ENCODE measurements at places on chromosomes 6 and 20.

DNA sequence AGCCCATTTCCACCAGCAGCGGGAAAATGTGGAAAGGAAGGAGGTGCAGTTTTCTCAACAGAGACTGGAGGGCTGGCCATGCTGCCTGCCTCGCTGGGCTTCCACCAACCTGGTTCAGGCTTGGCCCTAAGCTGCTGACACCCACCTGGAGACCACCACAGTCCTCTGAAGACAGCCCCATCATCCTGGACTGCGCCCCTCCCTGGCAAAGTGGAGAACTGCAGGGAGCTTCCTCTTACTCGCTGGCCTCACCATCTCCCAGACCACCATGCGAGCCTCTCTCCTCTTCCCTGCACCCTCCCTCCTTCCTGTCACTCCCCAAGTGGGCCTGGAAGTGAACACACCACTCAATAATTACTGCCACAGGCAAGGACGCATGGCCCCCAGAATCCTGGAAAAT lies 71.5 kb downstream of the PSMG4 start:
- no peak for DNase-seq

DNA sequence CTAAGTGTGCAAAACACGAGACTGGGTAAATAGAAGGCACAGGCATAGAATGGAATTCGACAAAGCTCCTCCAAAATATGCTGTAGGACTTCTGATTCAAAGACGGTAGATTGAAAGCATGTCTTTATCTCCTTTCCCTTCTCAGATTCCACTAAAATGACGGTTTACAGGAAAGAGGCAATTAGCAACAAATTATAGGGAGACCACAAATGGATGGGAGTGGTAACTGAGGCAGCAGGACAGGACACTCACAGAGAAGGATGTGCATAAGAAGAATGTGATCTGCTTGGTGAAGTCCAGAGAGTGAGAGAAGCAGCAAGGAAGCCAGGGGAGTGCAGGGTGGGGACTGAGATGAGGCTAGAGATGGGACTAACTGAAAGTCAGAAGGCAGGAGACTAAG lies 113.4 kb upstream of the MRPS10 start:
- no peak for DNase-seq

DNA sequence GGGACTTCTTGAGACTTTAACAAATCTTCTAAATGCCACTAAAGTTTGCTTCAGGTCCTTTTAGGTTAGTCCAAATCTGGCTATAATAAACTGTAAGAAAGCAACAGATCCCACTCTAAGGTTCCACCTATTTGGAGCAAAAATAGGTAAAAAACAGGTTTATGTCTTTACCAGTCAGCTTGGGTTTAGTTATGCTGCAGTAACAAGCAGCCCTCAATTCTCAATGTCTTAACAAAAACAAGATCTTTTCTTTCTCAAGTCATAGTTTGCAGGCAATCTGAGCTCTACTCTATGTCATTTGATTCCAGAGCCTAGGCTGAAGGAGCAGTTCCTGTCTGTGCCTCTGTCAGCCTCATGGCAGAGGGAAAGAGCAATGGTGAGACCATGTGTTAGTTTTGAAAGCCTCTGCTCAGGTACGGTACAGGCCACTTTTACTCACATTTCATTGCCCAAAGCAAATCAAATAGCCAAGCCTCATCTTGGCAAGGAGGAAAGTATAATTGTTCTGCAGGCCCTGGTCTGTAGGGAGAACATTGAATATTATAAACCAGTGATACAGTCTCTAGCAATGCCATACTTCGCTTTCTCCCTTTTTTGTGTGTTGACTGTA lies 108.6 kb downstream of the CD83 start:
- DNase-seq = no peak

DNA sequence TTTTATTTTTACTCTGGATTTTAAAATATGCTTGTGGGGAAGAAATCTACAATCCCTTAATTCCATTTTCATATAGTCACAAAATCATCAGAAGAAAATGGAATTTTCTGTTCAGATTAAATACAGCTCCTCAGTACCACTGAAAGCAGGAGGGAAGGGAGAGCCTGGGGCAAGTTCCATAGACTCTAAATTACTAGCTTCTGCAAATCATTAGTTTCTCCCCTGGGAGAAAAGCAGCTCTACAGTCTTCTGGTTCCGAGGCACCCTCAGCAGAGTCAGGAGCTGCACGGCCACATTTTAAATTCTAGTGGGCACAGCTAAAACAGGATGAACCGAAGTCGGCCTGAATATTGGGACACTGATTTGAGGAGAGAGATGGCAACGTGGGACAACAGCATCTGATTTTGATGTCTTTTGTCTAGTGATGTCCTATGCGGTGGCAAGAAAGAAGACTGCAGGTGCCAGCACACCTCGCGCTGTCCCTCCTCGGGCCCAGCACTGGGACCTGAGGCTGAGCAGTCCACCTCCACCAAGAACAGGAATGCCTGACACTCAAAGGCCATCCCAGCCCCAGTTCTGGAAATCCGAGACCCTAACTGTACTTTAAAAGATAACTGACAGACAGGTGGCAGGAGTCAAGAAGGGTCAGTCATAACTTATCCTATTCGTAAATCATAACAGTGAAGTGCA lies 90.7 kb downstream of the FOXC1 start:
- no peak for DNase-seq

DNA sequence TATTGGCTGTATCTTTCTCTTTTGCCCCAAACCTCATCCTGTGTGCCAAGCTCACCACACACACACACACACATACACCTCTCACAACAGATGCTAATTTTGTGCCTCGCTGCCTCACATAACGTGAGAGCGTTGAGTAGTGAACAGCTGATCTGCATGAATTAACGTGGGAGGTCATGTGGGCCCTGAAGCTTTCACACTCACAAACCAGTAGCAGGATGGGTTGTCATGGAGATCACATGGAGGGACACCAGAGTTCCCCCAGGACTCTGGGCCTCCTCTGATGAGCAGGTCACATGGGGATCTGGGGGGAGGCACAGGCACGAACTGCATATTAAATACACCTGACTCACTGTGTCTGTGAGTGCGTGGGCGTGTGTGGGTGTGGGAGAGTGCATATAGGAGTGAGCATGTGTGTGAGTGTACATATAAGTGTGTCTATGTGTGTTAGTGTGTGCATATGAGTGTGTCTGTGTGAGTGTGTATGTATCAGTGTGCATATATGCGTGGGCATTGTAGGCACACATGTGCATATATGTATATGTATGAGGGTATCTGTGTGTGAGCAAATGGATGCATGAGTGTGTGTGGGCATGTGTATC lies 62.7 kb upstream of the SULF2 start:
- no peak for DNase-seq

DNA sequence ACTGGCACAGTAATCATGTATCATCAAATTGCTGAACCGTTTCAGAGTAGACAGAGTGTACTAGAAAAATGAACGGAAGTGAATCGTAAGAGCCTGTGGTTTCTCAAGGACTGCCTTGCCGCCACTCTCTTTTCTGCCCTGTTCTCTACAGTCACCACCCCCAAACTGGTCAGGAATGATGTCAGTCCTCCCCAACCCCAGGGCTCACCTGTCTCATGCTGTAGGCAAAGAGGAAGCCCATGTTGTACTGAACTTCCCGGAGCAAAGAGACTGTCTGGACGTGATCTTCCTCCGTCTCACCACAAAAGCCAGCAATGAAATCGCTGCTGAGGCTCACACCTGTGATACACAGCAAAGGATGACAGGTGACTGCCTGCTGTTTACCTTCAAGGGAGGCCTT lies 31.0 kb downstream of the CDK5RAP1 start:
- no peak for DNase-seq

- no peak for DNase-seq
Measured at GRCh38 chr6:119171864-119172588, 93.6 kb upstream of the FAM184A start.

GRCh38 chr6:45870531-45870930 lies 145.1 kb downstream of the CLIC5 start:
- no peak for DNase-seq

DNA sequence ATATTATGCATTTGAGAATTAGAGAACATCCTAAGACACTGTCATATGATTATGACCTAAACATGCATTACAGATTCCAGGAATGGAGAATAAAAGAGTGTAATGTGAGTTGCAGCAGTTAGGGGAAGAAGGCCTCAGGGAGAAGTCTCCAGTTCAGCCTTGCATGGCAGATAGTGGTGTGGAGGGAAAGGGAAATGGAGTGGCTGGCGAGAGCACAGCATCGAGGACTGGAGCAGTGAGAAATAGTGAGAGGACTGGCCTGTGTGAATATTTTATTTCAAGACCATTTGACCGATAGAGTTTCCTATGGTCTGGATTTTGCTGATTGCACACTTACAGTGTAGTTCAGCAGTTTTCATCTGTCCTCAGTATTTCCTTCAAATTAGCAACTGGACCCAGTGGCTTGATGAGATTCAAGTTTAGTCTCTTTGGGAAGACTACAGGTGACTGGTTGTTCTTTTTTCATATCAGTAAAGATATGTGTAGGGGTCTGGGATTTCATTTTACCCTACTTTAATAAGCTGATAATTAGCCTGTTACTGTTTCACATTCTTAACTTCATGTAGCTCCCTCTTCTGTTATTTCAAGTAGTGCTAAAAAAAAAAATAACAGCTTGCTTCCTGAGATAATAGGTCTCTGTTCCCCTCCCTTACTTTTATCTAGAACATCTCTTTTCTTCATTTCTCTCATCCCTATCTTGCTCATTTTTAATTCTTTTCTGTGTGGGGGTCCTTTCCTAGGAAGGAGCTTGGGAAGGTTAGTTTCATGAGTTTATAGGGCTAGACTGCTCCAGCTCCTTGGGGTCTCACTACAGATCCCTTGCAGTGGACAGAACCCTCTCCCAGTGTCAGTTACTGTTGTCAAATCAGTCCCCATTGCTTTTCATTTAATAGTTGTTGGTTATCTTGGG lies 27.9 kb downstream of the BLTP3A start:
- DNase-seq = no peak

DNA sequence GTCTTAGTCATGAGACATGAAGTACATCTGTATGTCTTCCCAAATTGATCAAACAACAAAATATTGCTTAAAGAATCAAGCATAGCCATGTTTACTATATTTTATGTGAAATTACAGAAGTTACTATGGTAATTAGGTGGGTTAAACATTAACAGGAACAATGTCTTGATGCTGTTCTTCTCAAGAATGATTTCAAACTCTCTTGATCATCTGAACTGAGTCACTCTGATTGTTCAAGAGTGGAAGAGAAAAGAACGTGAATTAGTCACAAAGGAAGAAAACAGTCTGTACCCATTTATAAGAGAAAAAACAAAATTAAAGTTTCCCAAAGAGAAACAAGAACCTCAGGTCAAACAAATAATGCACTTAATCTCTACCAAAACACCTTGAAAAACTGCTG lies 62.2 kb upstream of the NUP153 start:
- DNase-seq = no peak

DNA sequence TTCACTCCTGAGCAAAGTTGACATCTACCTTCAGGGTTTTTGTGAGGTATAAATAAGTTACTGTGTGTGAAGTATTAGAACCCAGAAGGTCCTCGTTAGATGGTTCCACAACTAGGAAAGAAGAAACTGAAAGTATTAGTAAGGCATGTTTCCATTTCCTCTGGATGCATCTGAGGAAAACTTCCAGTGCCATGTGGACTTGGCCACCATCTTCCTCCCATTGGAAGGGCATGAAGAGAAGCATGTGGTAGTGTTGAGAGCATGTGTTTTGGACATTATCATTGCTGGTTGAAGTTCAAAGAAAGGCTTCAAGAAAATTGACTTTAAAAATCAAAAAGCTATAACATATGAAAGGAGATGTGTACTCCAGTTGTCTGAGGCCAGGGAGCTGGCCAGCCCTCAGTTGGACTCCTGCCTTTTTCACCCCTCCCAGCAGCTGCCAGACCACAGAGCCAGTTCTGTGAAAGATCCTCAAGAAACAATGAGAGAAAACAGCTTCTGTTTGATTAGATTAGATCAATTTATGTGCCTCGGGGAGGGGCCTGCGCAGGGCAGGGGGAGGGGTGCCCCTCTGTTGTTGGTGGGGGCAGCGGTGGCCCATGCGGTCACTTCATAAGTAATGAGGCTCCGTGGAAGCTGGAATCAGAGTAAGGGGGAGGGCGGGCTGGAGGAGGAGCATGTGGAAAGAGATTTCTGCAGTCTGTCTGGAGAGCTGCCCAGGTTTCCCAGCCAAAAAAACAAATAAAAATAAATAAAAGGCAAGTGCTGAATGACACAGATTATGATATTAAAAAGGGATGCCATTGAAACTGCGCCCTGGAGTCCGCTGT lies 154.0 kb downstream of the JARID2 start:
- no peak for DNase-seq

- DNase-seq = no peak
Measured at GRCh38 chr6:14618759-14619418, 501.3 kb downstream of the CD83 start.

DNA sequence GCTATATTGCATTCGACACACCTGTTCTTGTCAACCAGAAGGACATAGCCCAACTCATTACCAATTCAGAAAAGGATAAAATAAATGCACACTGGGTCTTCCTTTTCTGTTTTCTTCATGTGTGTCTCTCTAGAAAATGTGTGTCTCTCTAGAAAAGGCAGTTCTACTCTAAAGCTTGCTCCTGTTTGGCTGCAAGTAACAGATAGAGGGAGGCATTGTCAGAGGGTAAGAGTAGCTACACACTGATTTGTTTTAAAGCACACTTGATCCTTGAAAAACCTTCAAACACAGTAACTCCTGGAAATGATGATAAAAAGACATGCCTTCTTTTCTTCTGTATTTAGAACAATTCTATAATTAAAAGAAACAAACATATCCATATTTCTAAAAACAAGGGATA lies 21.3 kb downstream of the GRM1 start:
- no peak for DNase-seq

- no peak for DNase-seq
Measured at GRCh38 chr20:21102603-21103311, 3.4 kb downstream of the LINC00237 start.

DNA sequence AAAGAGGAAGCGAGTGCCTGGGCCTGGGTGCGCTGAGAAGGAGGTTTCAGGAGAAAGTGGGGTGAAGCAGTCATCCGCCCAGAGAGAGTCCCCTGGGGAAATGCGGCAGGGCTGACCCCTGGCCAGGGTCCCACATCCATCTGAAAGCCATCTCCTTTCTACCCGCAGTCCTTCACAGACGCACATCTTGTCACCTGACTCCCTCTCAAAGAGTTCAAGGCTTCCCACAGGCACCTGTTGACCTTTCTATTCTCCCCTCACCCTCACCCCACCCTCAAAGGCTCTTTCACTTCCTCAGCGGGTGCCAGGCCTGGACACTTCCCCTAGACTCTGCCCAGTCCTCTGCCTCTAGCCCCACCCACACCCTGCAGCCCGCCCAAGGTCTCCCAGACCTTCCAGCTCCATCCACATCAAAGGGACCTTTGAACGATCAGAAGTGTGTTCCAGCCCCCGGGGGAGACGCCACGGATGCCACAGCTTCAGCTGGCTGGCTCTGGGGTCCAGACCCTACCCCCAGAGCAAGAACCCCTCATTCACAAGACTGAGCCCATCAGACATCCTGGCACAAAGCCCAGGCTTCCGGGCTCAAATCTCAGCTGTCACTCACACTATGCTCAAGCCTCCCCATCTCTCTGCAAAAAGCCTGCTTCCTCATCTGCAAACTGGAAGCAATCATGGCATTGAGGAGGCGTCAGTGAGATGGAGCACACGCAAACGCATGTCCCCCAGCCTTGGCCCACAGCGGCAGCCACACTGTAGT lies 2.1 kb downstream of the CTSZ start:
- no peak for DNase-seq
